Non-pigmented ciliary epithelial cell (primary cell): ENCODE measurements at places on chromosomes 1 and 21.
A peak's percentile ranks its signal among the peaks of the same experiment; 100 is the strongest.

GRCh38 chr1:192439373-192440025 is 122.7 kb downstream of the RGS21 start:
- peak; percentile 53 for DNase-seq

DNA sequence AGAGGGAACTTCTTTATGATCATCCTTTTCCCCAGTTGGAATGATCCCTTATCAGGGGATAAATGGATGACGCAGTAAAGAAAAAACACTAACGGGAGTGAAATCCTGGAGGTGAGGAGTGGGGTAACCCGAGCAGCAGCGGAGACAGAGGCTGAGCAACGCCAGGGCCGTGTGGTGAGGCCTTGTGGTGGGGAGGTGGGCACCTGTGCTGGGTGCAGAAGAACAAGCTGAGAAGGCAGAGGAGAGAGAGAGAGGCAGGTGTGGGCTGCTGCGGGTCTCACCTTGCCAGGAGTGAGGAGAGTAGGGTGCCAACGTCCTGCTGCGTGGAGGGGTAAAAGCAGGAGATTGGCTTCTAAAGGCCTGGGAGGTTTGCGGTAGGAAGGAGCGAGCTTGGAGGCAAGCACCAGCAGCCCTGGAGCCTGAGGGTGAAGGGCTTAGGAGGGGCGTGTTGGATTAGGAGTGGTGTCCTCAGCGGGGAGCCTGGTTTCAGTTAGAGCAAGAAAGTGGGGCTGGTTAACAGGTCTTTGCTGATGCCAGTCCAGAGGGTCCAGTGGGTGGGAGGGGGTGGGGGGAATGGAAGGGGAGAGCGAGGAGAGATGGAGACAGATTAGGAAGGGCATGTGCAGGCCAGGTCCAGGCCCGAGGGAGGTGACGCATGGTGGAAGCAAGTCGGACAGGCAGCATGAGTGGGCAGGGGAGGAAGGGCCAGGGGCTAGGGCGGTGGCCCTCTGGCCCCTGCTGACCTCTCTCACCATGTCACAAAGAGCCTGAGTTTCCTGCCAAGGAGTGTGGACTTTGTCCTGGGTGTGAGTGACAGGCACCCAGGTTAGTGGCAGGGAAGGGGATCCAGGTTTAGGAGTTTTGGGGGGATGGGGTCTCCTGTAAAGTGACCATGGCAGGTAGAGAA is 36.7 kb upstream of the LHX4 start:
- no peak for DNase-seq

GRCh38 chr1:6494627-6495026 is 3.2 kb upstream of the PLEKHG5 start:
- no peak for DNase-seq

- DNase-seq = no peak
Observed at GRCh38 chr1:197896301-197896700, 6.1 kb upstream of the C1orf53 start.

DNA sequence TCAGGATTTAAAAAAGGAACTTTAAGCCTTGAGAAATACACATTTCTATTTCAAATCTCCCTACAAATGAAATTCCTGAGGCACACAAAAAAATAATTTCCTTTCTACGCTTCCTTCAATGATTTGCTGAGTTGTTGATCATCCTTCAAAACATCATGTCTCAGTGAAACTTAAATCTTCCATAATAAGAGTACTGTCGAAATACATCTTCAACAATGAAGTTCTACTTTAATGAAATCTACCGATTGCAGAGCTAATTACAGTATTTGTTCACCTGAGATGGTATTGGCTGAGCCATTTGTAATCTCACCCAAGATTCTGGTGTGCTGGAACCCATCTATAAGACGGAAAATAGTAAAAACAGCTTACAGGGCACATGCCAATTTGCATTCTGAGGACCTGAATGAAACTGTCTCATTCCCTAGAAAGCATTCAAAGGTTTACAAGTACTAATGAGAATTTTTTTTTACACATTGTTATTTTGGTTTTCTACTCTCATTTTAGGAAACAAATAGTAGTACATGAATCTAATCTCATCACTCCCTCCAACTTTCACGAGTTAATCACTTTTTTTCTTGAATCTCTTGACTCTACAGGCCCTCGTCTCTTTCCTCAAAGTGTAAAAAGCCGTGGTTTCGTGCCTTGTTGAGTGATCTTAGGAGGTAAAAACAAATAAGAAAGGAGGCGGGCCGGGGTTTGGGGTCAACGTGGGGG is 1.1 kb downstream of the CHML start:
- no peak for DNase-seq

GRCh38 chr1:100147875-100148274 is 14.9 kb downstream of the TRMT13 start:
- DNase-seq = no peak

GRCh38 chr1:7561331-7561921 is 209.7 kb upstream of the VAMP3 start:
- no peak for DNase-seq

DNA sequence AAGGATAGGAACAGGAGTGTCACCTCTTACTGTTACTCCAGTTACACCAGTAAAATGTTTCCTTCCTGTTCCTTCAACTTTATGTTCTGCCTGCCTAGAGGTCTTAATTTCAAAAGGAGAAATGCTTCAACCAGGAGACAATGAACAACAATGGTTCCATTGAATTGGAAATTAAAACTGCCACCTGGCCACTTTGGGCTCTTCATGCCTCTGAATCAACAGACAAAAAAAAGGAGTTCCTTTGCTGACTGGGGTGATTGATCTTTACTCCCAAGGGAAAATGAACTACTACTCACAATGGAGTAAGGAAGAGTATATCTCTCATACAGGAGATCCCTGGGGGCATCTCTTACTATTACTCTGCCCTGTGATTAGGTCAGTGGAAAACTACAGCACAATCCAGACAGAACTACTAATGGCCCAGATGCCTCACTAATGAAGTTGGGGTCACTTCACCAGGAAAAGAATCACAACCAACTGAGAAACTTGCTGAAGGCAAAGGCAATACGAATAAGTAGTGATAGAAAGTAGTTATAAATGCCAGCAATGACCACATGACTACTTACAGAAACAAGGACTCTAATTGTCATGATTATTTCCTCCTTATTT is 76.6 kb upstream of the PRDX6 start:
- DNase-seq = no peak

GRCh38 chr1:201447903-201448871 is 20.8 kb downstream of the PHLDA3 start:
- DNase-seq = no peak

GRCh38 chr1:61102041-61102440 is 19.7 kb downstream of the NFIA start:
- DNase-seq = no peak

- no peak for DNase-seq
Observed at GRCh38 chr1:95067568-95067967, 5.2 kb downstream of the ALG14 start.

- no peak for DNase-seq
Observed at GRCh38 chr1:38549191-38549590, 310.4 kb downstream of the RRAGC start.

GRCh38 chr1:158700552-158700951 is at the start of gene OR6K2:
OR6K2 (minus strand) TSS chr1:158700652; CDS start chr1:158700652, 0 bp downstream.
- DNase-seq = no peak

DNA sequence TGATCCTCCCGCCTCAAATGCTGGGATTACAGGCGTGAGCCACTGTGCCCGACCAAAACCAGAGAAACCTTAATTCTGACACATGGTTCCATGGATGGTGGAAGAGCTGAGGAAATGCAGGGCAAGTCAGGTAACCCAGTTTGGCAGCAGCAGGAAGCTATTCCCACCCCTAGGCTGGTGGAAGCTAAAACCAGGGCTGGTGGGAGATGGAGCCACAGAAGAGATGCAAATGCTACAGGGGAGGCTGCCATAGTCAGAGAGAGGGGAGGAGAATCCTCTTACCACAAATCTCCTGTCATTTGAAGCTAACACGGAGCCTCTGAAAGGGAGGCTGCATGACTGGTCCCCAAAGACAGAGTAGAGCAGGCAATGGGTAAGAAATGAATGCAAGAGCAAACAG is 4.1 kb upstream of the CDC42BPA start:
- no peak for DNase-seq

DNA sequence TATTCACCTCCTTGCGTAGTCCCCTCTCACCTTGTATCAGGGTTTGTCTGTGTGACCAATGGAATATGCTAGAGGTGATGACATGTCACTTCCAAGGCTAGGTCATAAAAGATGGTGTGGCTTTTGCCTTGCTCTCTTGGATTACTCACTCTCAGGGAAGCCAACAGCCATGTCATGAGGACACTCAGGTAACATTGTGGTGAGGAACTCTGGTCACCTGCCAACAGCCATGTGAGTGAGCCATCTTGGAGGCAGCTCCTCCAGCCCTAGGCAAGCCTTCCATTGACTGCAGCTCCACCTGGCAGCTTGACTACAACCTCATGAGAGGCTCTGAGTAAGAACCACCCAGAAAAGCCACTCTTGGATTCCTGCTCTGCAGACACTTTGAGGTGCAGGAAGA is 11.0 kb upstream of the HEYL start:
- DNase-seq = no peak

DNA sequence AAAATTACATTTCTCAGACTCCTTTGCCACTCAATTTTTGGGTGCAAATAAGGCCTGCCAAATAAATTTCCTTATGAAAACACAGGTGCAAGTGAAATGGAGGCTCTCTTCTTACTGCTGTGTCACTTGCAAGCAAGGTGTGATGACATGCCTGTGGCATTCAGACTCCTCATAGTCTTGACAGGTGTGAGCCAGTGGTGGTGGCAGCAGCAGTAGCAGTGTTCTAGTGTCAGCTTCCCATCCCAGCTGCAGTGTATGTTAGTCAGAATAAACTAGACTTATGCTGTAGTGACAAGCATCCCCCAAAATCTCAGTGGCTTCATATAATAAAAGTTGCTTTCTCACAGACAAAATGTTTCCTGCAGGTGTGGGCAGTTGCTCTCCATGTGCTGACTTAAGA is 3.8 kb upstream of the EEIG2 start:
- no peak for DNase-seq

GRCh38 chr1:201556841-201557571 is 18.1 kb downstream of the NAV1 start:
- no peak for DNase-seq

DNA sequence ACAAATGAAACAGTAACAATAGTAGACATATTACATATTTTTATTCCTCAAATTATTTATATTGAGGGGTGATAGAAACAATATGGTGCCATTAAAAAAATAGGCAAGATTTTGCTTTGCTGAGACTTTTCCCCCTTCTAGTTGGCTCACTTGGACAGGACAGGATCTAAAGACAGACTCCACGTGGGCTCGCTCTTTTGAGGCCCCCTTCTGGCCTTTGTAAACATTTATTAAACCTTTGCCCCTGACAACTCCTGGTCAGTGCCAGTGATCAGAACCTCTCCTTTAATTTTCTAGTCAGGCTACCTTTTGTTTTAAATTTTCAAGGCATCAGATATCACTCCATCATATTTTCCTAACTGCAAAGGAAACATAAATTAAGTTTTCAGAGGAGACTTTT is 49.7 kb upstream of the IFI44L start:
- no peak for DNase-seq

GRCh38 chr1:64505232-64505943 is 35.5 kb downstream of the CACHD1 start:
- DNase-seq = no peak

DNA sequence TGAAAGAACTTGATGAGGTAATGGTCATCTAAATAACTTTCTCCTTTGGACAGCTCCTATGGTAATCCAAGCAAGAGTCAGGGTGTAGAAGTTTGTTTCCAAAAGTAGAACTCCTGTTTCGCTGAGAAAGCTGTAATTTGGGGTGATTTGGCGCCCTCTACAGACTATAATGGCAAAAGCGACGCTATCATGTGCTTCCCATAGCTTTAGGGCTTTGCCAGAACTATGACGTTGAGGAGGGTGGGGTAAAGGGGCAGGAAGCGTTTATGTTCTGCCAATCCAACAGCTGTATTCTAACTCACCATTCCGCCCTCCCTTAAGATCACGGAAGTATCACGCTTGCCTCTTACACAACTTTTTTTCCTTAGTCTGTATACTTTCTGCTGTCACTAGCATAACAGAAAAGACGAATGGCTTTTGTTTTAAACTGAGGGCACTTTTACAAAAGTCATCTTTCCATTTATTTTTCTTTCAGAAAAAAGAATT is at the start of gene FMO4:
FMO4 (plus strand) TSS at position 349 of the 486 bp plus-strand sequence. CDS start 5,643 bp downstream, outside the sequence.
- DNase-seq = peak; percentile 98

DNA sequence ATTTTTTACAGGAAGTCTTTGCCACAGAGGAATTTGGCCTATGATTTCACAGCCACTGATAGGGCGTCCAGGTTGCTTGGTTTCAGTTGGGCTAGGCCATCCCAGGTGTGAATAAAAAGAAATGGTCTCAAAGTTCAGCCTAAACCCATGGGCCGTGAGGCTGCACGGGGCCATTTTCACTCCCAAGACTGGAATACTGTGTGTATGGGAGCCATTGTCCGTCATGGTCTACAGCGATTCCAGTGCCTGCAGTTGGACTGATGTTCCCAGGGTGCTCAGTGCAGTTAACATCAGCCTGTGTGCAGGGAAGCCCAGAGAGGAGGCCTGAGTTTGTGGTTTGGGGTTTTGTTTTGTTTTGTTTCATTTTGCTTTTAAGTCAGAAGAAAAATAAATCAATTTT is 133.2 kb downstream of the ADSS2 start:
- no peak for DNase-seq

DNA sequence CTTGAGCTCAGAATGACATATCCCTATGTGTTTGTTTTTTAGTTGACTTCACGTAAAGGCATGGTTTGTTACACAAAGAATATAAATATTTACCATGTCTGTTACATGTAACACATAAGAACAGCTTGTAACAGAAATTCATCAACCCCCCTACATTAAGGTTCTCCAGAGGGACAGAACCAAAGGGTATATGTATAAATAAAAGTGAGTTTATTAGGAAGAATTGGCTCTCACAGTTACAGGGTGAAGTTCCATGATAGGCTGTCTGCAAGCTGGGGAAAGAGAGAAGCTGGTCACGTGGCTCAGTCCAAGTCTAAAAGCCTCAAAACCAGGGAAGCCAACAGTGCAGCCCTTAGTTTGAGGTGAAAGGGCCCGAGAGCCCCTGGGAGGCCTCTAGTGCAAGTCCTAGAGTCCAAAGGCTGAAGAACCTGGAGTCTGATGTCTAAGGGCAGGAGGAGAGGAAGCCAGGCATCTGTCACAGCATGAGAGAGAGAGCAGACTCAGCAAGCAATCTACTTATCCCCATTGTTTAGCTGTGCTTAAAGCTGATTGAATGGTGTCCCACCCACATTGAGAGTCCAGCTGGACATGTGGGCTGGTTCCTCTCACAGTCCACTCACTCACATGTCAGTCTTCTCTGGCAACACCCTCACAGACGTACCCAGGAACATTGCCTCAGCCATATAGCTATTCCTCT is 15.8 kb downstream of the THRAP3 start:
- DNase-seq = no peak

DNA sequence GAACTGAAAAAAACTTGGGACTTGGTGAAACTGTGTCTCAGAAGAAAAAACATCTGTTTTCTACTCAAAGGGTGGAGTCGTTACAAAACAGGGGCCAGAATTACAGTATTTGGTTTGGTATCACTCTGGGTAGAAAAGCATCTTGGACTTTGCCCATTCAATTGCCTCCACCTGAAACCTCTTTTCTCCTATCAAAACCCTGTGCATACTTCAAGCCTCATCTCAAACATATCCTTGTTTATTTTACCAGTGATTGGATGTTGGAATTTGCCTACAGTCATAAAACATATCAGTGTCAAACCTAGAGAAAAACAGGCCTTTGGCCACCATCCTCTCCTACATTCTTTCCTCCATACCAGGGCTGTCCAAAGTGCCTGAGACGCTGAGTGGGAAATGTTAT is 281.5 kb downstream of the PLPP3 start:
- no peak for DNase-seq

- no peak for DNase-seq
Observed at GRCh38 chr1:212587888-212588510, 20.6 kb upstream of the ATF3 start.

- no peak for DNase-seq
Observed at GRCh38 chr1:153260585-153261280, 1.2 kb downstream of the LORICRIN start.
